T-helper 17 cell (primary cell): ENCODE measurements at places on chromosomes 11 and 22. TPM values are rescaled to one million over a fixed set of nuclear protein-coding genes. Genes with fewer than 3 reads are reported as not detected.

STARD10 gene
- total RNA-seq, result 17.7 TPM

HTR3A gene
- total RNA-seq, result not detected

SLC1A2 gene
- not detected for total RNA-seq

DNA sequence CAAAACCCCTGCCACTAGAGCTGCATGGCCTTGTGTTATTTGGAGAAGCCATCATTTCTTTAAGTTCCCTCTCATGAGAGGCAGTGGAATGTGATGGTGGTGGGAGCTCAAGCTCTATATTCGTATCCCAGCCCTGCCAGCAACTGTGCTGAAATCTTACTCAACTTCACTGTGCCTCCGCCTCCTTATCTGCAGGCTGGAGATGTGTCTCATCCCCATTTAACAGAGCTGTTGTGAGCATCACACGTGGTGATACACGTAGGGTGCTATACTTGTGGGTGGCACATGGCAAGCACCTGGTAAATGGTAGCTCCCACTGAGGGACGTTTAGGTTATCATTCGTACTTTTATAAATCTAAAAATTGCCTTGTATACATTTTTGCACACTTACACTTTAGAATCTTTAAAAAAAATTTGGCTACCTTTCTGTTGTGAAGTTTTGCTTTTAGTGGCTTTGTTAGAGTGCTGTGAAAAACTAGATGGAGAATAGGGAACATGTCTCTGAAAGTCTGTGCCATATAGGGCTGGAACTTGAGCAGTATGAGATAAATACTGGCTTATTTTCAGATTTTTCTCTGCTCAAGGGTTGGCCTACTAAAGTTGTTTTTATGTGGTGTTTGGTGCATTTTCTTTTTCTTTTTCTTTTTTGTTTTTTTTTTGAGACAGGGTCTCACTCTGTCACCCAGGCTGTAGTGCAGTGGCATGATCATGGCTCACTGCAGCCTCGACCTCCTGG is 23.2 kb downstream of the TNRC6B start:
- peak overlapping the region; percentile 96 for H3K27ac ChIP-seq
- no peaks in the 10 kb centered on the region for H3K36me3 ChIP-seq
- peaks cover 47% of the 10 kb centered on the region for H3K4me1 ChIP-seq
- H3K4me3 ChIP-seq, result no peak overlapping the region
- no peaks in the 10 kb centered on the region for H3K27me3 ChIP-seq
- DNase-seq, result no peak

DNA sequence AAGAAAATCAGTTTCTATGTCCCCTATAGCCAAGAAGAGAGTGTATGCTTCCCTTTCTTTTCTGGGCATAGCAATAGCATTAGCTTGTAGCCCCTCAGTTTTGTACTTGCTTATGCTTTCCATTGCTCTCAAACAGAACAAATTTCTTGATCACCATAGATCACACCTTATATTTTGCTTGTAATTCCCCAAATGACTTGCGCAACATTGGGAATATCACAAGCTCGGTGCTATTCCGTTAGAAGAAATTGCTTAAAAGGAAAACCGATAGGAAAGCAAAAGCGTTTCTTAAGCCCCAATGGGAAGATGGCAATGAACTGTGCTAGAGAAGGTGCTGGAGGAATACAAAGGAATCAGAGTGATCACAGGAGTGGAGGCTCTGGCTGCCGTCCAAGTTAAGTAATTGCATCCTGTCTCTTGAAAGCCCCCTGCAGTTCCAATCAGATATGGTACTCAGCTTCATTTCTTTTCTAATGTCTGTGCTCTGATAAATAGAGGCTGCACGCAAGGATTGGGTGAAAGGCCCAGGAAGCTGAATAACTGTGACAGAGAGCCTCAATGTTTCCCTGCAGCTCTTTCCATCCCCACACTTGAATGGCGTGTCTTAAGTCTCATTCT is 182.1 kb upstream of the KIRREL3 start:
- no peaks in the 10 kb centered on the region for H3K4me1 ChIP-seq
- no peaks in the 10 kb centered on the region for H3K27me3 ChIP-seq
- no peaks in the 10 kb centered on the region for H3K36me3 ChIP-seq
- no peak for DNase-seq
- H3K4me3 ChIP-seq, result no peak overlapping the region

GRCh38 chr11:102154806-102155205 is 44.6 kb downstream of the YAP1 start:
- no peaks in the 10 kb centered on the region for H3K36me3 ChIP-seq

ZNRF3 gene
- total RNA-seq, result 0.31 TPM

GRCh38 chr11:3123761-3124733 is 41.1 kb downstream of the OSBPL5 start:
- no peaks in the 10 kb centered on the region for H3K27me3 ChIP-seq
- no peaks in the 10 kb centered on the region for H3K4me1 ChIP-seq
- no peaks in the 10 kb centered on the region for H3K36me3 ChIP-seq
- H3K4me3 ChIP-seq, result no peak overlapping the region
- peak; percentile 5 for DNase-seq
- H3K27ac ChIP-seq, result no peak overlapping the region

GRCh38 chr22:28229566-28230485 is 310.8 kb upstream of the PITPNB start:
- H3K4me3 ChIP-seq, result no peak overlapping the region
- H3K27me3 ChIP-seq, result peaks cover 27% of the 10 kb centered on the region
- no peak overlapping the region for H3K27ac ChIP-seq
- H3K36me3 ChIP-seq, result no peaks in the 10 kb centered on the region

GRCh38 chr11:133362156-133362555 is 170.1 kb downstream of the OPCML start:
- no peak for DNase-seq
- H3K27ac ChIP-seq, result no peak overlapping the region
- no peaks in the 10 kb centered on the region for H3K4me1 ChIP-seq
- no peaks in the 10 kb centered on the region for H3K27me3 ChIP-seq
